ENCODE measurements at places on chromosomes 4 and X. TPM values are rescaled to one million over a fixed set of nuclear protein-coding genes. Genes with fewer than 3 reads are reported as not detected.

- peaks cover 3% of the 10 kb centered on the region for H3K27me3 ChIP-seq
- no peaks in the 10 kb centered on the region for H3K36me3 ChIP-seq
- no peaks in the 10 kb centered on the region for H3K4me1 ChIP-seq
- no peak overlapping the region for H3K4me3 ChIP-seq
- H3K27ac ChIP-seq, result no peak overlapping the region
Observed at GRCh38 chr4:147693218-147693617, 9.3 kb upstream of the PRMT9 start.

GRCh38 chrX:124769166-124769565, 422.8 kb downstream of the SH2D1A start:
- H3K36me3 ChIP-seq, result no peaks in the 10 kb centered on the region
- no peak overlapping the region for H3K27ac ChIP-seq
- H3K27me3 ChIP-seq, result no peaks in the 10 kb centered on the region

GRCh38 chr4:128690011-128690410, 119.5 kb upstream of the JADE1 start:
- no peak overlapping the region for H3K27ac ChIP-seq
- DNase-seq, result no peak
- H3K27me3 ChIP-seq, result no peaks in the 10 kb centered on the region
- H3K4me1 ChIP-seq, result no peaks in the 10 kb centered on the region

GRCh38 chrX:153926858-153927671, 1.0 kb upstream of the ARHGAP4 start:
- H3K36me3 ChIP-seq, result no peaks in the 10 kb centered on the region
- H3K27ac ChIP-seq, result peak overlapping the region; percentile 100
- peak overlapping the region; percentile 44 for H3K4me3 ChIP-seq
- H3K27me3 ChIP-seq, result no peaks in the 10 kb centered on the region
- DNase-seq, result peak; percentile 71
- H3K4me1 ChIP-seq, result peaks cover 47% of the 10 kb centered on the region

Gene JCHAIN
- total RNA-seq, result not detected

Gene BEX5
- total RNA-seq, result not detected

Measured in endothelial cell of umbilical vein (primary cell).